Urothelium cell line (cell line): ENCODE measurements at places on chromosomes 11 and 22.
A peak's percentile ranks its signal among the peaks of the same experiment; 100 is the strongest.

DNA sequence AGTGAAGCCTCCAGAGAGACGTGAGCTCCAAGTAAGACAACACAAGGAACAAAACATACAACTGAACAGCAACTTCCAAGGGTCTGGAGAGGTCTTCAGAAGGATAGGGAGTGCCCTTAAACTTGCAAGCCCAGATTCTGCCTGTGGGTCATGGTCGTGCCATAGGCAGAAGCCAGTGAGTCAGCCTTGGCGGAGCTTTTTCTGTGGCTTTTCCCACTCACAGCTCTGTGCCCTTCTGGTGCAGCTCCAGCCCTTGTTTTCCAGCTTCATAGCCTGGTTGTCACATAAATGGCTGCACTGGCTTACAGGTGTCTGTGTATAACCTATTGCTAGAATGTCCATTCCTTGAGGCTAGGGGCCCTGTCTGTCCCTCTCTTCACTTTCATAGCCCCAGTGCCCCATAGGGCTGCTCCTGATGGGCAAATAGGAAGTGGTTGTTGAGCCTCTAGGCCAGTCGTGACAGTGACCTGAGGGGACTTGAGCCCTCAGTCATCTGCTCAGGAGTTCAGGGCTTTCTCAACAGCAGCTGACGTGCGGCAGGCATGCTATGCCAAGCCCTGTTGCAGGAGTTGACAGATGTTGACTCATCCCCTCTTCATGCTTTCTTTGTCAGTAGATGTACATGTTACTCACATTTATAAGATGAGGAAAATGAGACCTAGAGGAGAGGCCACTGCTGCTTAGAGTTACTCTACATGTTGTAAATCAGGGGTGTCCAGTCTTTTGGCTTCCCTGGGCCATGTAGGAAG is 7.4 kb downstream of the MED15 start:
- DNase-seq: no peak

- DNase-seq: peak; percentile 83
These were observed 1.0 kb upstream of the FNBP4 start for GRCh38 chr11:47768101-47768612.

DNA sequence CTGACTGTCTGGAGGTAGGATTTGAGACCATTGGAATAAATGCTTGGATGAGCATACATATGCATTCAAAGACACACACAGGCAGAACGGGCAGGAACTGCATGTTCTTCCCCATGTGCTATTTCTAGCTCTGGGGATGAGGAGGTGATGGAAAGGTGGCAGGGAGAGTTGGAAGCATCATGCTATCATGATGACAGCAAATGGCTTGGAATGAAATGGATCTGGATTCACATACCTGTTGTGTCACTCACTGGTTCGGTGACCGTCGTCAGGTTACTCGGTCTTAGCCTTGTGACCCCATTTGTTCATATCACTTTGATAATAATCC is 627.9 kb upstream of the KIRREL3 start:
- DNase-seq: no peak

DNA sequence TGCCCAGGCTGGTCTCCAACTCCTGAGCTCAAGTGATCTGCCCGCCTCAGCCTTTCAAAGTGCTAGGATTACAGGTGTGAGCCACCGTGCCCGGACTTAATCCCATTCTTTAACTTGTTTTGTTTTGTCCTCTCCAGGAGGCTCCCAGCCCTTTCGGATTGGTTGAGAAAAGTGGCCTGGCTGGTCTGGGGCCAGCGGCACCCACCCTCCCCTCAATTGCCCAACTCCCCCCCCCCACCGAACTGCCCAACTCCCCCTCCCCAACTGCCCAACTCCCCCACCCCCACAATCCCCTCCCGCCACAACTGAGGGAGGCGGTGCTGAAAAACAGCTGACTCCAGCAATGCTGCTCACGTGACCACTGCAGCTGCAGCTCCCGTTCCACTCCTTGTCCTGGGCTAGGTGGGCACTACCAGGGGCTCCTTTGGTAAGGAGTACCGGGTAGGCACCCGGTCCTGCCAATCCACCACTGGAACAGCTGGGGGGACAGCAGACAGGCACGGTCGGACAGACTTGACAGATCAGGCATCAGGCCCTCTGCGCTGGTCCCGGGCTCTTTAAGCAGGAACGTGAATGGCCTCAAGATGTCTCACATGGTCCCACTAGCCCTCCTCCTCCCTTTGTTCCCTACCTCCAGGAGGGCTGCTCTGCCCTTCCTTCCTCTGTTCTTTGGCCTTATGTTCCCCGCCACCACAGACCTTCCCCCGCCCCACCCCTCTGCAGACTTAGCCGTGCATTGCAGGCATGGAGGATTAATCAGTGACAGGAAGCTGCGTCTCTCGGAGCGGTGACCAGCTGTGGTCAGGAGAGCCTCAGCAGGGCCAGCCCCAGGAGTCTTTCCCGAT is at the start of gene TCN2:
Gene TCN2 (plus strand): TSS at position 720 of the 845 bp plus-strand sequence. CDS start 158 bp downstream, outside the sequence.
- DNase-seq: peak; percentile 65

- no peak for DNase-seq
These were observed 6.4 kb downstream of the FGF19 start for GRCh38 chr11:69697469-69697843.

GRCh38 chr11:114621950-114622809 is 26.6 kb upstream of the NXPE4 start:
- no peak for DNase-seq

GRCh38 chr11:9133956-9134355 is 42.6 kb upstream of the SCUBE2 start:
- no peak for DNase-seq

GRCh38 chr11:27553186-27553585 is 46.6 kb upstream of the LIN7C start:
- no peak for DNase-seq
